ENCODE measurements at places on chromosomes 5 and 9.

DNA sequence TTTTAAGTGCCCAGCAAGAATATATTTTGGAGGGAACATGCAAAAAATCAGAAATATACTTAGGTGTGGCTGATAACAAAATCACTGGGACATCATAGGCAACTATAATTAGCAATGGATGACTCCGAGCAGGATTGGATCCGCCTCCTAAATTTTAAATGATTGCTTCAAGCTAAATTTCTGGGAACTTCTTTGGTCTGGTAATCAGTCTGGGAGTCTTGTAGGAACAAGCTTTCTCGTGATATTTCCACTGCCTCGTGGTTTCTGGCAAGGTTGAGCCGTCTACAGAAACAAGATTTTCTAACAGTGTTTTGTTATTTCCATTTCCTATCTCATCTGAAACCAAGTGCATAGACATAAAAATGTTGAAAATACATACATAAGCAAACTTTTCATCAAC is 232.6 kb downstream of the BNC2 start:
- DNase-seq = no peak

DNA sequence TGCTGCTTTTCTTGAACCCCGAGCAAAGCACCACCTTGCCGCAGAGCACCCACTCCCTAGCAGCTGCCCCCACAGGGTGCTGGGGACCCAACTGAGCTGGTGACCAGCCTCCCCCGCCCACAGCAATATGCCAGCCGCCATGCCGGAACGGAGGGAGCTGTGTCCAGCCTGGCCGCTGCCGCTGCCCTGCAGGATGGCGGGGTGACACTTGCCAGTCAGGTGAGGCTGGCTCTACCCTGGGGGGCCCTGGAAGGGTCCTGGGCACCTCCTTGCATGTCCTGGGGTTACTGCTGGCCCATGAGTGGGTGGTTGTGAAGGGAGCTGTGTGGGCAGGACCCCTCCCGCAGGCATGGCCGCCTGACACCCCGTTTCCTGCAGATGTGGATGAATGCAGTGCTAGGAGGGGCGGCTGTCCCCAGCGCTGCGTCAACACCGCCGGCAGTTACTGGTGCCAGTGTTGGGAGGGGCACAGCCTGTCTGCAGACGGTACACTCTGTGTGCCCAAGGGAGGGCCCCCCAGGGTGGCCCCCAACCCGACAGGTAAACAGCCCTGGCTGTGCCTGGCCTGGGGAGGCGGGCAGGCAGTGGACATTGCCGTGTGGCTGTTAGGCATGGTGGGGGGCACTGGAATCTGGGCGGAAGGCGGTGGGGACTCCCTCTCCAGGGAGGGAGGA is 7.2 kb downstream of the EGFL7 start:
- DNase-seq = no peak

- DNase-seq = peak; percentile 55
Observed at GRCh38 chr9:135478829-135479468, 633 bp upstream of the PPP1R26 start.

DNA sequence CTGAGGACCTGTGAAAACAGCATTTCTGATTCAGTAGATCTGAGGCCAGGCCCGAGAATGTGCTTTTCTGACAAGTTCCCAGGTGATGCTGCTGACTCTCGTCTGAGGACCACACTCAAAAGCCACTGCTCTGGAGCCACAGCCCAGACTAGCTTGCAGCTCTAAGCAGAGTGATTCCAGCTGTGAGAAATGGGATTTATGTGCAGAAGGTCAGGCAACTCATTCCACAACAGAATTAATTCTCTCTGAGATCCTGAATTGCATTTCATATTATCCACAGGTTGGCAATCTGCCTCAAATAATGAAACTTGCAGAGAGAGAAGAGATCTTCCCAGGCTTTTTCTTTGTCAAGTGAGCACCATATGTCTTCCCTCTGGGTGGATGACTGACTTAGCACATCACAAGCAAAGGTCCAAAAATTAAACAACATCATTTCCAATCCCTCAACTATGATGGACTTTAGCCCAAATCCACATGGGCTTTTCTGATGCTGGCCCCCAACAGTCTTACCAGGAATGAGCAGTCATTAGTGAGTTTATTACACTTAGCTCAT is 140.2 kb downstream of the ALDH1A1 start:
- no peak for DNase-seq

- no peak for DNase-seq
Observed at GRCh38 chr5:157366741-157367674, 93.0 kb upstream of the NIPAL4 start.

DNA sequence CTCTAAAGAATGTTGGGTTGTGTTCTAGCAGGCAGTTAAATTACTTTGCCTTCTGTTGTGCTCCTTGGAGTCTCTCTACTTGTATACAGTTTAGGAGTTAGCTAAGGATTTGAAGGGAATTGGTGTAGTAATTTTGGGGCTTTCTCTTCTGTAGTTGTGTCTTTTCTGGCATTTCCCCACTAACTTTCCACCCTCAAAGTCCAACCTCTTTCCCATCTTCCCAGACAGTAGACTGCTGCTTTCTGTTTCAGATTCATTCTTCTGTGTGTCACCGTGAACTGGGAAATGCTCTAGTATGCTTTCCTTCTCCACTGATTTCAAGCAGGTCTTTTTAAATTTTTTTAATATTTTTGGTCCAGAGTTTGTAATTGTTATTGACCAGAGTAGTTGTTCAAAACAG is 4.5 kb upstream of the ANGPTL2 start:
- DNase-seq = no peak

GRCh38 chr9:71145179-71145578 is 23.8 kb upstream of the TRPM3 start:
- DNase-seq = no peak

GRCh38 chr9:92737216-92737606 is 27.4 kb downstream of the BICD2 start:
- no peak for DNase-seq

- DNase-seq = no peak
Observed at GRCh38 chr9:99577351-99577750, 244.3 kb upstream of the NR4A3 start.

DNA sequence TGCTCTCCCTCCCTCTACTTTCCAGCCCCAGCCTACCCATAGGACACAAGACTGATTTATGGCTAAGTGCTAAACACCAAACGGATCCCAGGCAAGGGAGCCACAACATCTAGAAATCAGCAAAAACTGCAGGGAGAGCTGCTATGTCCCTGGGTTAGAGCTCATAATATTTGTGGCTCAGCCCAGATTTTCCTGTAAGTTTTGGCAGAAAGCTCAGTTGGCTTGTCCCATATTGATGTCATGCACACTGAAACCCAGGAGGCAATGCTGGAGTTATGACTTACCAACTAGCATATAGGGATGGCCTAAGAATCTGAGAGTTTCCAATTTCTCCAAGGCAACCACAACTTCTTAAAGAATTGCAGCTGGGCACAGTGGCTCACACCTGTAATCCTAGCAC is 44.7 kb upstream of the MYOT start:
- DNase-seq = no peak

- DNase-seq = no peak
Observed at GRCh38 chr9:89383721-89384300, 65.5 kb downstream of the SECISBP2 start.

GRCh38 chr9:132776268-132776667 is 101.8 kb downstream of the AK8 start:
- no peak for DNase-seq

DNA sequence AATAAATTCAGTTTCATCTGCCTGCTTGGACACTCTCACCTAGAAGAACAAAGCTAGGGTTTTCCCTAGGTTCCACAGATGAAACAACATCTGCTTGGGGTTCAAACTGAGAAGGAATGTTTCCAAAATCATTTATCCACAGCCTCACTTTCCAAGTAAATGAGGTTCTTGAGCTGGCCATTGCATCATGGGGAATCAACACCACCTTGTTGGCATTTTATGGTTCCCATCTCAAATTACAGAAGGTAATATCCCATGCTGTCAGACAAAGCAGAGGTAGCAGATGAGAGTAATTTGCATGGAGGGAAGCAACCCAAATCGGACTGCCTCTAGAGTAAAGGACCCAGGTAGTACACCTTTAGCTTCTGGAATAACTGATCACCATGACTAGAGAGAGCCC is 10.5 kb upstream of the NR4A3 start:
- peak; percentile 86 for DNase-seq

GRCh38 chr5:160266752-160267345 is 37.5 kb downstream of the FABP6 start:
- no peak for DNase-seq

- DNase-seq = no peak
Observed at GRCh38 chr5:94776167-94776566, 157.7 kb downstream of the SLF1 start.

DNA sequence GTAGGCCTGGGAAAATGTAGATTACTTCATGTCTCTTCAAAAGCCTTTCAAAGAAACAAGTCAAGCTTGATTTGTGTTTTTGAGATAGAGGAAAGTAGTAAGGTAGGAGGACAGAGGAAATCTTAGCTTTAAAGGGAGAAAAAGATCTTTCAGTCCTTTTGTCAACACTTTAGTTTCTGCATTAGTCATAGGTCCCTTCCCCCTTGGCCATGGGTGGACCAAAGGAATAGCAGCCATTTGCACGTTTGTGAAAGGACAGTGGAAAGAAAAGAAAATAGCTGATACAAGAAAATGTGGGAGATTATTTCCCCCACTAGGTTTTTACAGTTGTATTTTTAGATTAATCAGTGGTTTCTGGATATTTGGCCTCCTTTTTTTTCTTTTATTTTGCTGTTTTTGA is 121.9 kb upstream of the GRHPR start:
- DNase-seq = no peak

Data from NCI-H526 (cell line).